Activated CD8-positive, alpha-beta memory T cell treated with anti-CD3 and anti-CD28 coated beads for 48 hours (primary cell): ENCODE measurements at places on chromosomes 7 and 10.

- no peak for DNase-seq
Observed at GRCh38 chr7:128168667-128169210, 72.3 kb upstream of the LEP start.

DNA sequence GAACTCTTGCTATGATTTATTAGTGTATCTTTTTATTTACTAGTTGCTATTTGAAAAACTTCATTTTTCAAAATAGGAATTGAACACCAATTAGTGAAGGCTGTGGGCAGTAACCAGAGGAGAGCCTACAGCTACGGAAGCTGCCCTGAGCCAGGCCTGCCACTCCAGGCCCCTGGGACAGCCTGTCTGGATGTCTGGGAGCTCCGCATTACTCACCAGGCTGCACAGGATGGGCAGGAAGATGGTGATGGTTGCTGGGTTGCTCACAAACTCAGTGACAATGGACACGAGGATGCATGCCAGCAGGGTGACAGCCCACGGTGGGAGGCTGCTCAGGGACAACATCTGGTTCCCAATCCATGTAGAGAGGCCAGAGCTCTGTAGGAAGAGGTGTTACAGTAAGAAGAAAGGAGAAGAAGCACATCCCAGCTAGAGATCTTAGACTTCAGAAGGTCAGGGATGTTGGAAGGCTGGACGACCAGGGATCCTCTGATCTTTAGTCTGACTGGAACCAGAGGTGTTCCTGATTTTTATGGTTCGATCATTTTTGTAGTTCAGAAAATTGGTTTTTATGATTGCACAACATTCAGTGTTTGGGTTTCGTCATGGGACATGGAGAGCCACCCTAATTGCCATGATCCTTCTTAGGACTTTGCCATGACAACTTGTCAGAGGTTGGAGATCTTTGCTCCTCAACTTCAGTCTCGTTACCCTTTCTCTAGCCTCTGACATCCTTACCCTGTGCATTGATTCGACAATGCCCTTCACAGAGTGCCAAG lies 23.2 kb downstream of the STMP1 start:
- no peak for DNase-seq

DNA sequence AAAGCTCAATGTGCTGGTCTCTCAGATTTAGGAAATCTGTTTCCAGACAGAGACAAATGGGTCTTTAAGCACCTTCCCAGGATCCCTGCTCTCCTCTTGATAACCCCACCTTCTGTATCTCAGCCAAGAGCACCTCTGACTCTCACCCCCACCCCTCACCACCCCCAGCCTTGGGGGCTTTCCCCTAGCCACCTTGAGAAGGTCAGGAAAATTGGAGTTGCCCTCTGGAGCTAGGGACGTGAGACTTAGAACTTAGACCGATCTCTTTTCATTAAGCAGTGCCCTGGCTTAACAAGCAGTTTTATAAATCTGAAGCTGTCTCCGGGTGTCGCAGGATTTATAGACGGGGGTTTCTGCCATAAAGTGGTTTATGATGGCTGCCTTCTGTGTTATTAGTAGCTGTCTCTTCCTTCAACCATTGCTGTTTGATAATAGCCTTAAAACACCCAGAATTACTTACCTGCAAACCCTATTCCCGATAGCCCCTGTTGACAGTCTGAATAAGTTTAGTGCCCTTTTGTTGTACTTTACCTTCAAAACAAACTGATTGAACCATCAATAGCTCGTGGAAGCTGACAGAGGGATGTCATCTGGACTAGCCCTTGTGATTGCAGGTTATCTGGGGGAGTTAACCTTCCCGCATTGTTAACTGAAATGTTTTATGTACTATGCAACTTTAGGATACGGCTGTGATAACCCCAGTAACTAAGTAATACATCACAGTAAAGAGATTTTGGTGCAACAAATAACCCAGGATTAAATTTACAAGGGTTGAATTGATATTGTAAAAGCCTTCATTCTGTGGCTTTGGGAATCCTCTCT lies 621.5 kb downstream of the LRMDA start:
- no peak for DNase-seq

DNA sequence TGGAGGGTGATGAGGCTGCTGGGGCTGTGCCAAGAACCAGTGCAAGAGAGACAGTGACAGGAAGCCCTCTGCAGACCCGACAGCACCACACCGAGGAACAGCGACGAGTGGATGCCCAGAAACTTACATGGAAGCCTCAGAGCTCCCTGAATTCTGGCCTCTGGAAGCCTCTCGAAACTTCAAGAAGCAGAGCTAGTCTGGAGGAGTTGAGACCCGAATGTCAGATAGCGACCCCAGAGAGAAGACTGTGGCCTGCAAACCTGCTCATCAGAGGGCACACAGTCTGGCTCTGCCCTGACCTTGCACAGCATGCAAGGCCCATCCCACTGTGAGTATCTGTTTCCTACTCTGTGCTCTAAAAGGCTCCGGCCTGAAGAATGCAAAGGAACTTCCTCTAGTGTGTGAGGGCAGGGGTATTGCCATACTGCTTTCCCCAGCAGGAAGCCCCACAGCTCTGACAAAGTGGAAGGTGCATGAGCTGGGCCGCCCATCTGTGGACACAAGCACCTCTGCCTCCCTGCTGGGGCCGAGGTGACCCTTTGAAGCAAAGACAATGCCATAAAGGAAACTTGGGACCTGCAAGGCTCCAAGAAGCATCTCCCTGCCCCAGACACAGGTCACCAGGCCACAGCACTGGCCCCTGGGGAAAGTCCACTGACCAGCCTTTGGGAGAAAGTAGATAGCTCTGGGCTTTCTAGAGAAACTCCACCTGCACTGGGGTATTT lies 10.5 kb upstream of the C10orf71 start:
- no peak for DNase-seq

- DNase-seq, result no peak
Observed at GRCh38 chr7:18975689-18976280, 141.7 kb downstream of the TWIST1 start.

DNA sequence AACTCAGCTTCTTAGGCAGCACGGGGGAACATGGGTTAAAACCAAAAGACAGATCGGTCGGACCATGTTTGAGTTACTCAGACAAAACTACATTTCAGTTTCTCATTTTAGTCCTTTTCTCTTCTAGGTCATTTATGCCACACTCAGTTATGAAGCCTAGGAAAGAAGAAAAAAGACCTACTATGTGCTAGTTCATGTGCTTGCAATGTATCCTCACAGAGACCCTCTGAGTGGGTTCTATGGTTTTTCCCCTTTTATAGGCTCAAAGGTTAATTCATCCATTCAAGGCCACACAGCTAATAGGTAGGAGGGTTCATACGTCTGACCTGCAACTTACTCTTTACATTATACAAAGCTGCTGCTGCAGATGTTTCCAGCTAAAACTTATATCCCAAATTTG lies 104.7 kb upstream of the ZNF438 start:
- DNase-seq, result no peak

GRCh38 chr10:9823268-9823930 lies 1194.3 kb upstream of the CELF2 start:
- no peak for DNase-seq

DNA sequence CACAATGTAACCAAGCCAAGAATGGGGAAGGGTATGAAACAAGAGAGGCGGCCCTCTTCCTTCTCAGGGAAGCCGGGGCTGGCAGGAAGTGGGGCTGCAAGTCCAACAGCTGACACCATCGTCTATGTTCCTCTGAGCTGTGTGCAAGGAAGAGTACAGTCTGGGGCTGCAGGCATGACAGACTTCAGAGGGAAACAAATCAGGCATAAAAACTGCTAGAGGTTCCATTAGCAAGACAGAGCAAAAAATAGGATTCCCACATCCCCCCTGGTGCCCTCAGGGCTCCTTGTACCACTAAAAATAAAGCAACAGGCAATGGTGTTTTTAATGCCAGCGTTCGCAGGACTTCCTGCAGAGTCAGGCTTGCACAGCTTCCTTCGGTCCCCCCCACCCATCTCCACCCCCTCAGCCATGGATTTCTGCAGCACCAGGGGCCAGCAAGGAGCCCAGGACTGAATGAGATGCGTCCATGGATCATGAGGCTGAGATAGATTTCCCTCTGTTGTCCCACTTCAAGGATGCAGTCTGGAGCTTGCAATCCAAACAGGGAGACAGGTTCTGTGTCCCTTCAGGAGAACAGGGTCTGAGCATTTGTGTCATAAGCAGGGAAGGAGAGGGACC lies 34.6 kb downstream of the KCNMA1 start:
- no peak for DNase-seq

GRCh38 chr10:110215286-110216170 lies 8.1 kb downstream of the MXI1 start:
- no peak for DNase-seq

DNA sequence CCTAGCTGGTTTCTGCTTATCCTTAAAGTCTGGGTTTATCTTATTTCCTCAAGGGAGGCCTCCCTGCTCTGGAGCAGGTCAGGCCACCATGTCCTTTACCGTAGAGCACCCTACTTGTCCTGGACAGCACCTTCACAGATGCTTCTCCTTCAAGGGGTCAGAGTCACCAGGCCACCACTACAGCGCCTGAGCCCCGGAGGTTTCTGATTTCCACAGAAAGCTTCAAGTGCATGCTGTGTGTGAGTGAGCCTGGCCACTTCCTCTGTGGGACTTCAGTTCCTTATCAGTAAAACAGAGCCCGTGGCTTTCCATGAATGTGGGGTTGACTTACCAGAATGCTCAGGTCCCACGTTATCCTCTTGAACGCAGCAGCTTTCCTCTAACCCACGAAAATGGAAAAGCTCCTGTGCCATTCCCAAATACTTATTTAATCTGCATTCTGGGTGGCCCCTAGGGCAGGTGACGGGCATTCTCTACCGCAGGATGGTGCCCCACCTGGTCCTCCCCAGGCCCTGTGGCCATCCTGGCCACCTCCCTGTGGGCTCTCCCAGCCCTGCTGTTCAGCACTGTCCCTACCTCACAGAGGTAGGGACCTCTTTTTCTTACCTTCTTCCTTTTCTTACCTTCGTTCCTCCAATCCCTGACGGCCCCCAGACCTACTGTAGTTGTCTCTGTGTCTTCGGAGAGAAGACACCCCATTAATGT lies 1.4 kb upstream of the DOCK1 start:
- no peak for DNase-seq

DNA sequence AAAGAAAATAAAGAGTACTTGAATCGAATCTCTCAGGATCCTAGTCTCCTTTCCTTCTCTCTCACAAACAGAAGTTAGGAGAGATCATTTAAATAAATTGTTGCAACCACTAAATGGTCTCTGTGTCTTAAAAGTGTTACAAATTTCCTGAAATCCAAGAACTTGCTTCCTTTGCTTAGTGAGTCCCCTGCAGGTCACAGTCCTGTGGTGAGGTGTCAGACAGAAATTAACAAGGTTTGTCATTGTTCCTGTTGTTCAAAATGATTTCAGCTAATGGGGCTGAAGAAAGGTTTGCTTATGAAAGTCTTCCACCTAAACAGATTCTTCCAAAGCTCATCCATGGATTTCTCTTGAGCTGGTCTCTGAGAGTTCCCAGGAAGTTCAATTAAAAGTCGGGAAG lies 151.6 kb upstream of the SLC26A5 start:
- DNase-seq, result no peak

DNA sequence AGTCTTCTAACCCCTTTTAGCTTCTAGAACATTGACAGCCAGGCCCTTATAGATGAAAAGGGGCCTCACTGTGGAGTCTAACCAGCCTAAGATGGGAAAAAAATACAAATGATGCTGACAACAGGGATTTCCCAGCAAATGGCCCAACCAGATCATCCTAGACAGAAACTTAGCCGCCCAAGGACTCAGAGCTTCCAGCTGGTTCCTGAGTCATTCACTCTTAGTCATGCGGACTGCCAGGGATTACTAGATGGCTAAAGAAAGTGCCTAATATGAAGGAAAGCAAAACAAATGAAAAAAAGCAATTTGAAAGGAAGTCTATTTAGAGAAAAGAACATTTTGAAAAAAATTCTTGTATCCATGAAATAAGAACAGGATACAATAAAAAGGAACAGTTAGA lies 23.7 kb downstream of the TSPAN14 start:
- no peak for DNase-seq
